ENCODE measurements at places on chromosomes 6 and 20. TPM values are rescaled to one million over a fixed set of nuclear protein-coding genes. Genes with fewer than 3 reads are reported as not detected.

- no peak for DNase-seq
These were observed 64.7 kb downstream of the ARHGAP18 start for GRCh38 chr6:129645106-129645829.

DNA sequence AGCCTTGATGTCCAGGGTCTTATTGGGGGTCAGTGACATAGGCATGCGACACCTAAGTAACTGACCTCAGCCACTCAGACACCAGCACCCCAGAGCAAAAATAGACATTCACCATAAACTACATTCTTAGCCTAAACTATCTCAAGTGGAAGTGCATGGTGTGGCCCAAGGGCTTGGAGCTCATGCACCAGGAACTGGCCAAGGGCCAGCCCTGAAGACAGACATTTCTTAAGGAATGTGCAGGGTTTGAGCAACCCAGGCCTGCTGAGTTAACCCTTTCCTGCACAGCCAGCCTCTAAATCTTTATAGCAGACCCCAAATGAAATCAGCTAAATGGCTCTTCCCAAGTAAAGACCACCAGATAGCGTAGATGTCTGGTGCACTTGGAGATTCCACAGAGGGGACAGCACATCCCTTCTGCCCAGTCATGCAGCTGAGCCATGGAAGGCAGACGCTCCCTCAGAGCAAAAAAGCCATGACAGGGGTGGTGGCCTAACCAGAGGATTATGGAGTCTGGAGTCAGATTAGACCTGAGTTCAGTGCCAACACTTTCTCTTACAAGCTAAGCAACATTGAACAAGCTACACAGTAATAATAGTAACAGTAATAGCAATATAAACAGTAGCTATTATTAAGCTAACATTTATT is 222.6 kb downstream of the ZMYND8 start:
- no peak for DNase-seq

- peak; percentile 65 for DNase-seq
These were observed 30.6 kb downstream of the COL11A2 start for GRCh38 chr6:33161354-33162331.

- DNase-seq, result no peak
These were observed 234.7 kb upstream of the FKBP1C start for GRCh38 chr6:62976566-62976965.

The DNMT3B gene
- total RNA-seq, result 0.80 TPM

All from ovary (tissue), 10 donors.